ELR (cell line): ENCODE measurements at places on chromosomes 2 and 18.

DNA sequence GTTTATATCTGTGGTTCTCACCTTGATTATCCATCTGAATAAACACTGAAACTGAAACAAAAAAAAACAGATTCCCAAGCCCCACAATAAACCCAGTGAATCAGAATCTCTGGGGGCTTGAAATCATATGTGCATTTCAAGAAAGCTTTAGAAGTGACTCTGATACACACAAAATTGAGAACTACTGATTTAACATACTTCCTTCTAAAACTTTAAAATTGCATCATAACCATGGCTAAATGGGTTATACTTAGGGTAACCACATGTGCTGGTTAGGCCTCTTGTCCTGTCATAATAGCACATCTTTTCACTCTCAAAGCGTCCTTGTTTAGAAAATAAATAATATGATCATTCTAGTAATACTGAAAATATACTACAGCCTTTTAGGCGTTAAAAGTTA is 100.9 kb downstream of the ATAD2B start:
- no peak for DNase-seq

- no peak for DNase-seq
Observed at GRCh38 chr2:238774071-238774470, 73.8 kb upstream of the TWIST2 start.

- no peak for DNase-seq
Observed at GRCh38 chr18:68445136-68445535, 269.8 kb downstream of the TMX3 start.

DNA sequence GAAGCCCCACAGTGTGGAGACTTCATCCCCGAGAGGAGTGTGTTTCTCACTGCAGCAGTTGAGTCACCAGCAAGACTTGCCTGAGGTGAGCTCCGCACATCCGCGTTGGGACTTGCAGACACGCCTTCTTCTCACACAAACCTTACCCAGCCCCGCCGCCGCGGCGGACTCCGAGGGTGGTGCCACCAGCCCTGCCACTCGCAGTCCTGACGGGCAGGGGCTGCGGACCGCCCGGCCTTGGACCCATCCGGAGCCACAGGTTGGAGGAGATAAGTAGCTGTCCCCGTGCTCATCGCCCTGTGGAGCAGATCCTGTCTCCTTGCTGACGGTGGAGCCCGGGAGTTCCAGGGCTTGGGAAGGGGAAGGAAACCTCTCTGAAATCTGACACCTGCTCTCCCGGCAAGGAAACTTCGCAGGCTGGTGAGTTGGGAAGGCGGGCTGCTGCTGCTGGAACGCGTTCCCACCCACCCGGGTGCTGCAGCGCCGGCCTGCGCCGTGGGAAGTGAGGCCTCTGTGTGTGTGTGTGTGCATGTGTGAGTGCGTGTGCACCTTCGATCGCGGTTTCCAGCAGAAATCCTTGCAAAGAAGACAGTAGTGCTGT is at the start of gene RAB27B:
Gene RAB27B (plus strand): TSS at position 197 of the 601 bp plus-strand sequence. CDS start 49,109 bp downstream, outside the sequence.
- DNase-seq: peak; percentile 92

GRCh38 chr2:56100791-56101312 is 82.9 kb upstream of the CCDC85A start:
- DNase-seq: no peak

DNA sequence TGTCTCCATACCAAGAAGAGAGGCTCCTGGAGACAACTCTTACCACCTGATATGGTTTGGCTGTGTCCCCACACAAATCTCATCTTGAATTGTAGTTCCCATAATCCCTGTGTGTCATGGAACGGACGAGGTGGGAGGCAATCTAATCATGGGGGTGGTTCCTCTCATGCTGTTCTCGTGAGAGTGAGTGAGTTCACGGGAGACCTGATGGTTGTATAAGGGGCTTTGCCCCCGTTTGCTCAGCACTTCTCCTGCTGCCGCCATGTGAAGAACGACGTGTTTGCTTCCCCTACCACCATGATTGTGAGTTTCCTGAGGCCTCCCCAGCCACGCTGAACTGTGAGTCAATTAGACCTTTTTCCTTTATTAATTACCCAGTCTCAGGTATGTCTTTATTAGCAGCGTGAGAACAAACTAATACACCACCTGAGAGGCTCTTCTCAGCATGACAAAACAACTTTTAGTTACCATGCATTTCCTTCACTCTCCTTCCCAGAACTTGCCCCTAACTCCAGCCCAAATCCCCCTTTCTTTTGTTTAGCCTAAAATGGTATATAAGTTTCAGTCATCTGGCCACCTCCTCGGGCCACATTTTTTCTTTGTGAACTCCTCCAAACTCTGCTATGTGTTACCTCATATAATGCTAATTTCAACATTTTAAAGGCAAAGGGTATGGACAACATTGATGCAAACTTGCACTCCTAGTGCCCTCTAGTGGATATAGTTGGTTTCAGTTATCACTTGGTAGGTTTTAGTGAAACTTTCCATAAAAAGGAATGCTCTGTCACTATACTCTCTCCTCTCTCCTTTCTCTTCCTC is 58.6 kb upstream of the SLC25A52 start:
- DNase-seq: peak; percentile 64

- no peak for DNase-seq
Observed at GRCh38 chr2:24152413-24153197, 22.2 kb upstream of the FAM228A start.

DNA sequence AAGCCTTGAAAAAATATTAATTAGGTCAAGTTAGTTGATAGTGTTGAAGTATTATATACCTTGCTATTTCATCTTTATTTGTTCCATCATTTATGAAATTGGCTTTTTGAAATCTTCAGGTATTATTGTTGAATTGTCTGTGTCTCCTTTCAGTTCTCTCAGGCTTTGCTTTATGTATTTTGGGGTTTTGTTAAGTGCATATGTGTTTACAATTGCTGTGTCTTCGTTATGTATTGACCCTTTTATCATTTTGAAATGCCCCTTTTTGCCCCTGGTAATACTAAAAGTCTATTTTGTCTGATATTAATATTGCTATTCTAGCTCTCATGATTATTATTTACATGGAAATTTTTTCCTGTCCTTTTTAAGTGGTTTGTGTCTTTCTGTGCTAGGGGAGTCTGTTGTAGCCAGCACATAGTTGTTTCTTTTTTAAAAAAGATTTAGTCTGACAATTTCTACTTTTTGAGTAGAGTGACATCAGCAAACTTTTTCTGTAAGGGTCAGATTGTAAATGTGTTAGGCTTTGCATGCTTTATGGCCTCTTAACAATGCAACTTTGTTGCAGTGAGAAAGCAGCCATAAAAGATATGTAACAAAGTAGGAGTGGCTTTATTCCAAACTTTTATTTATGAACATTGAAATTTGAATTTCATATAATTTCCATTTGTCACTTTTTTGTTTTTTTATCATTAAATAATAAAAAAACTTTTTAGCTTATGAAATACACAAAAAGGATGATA is 19.9 kb downstream of the SOCS6 start:
- no peak for DNase-seq

GRCh38 chr2:210557721-210558120 is 1.3 kb downstream of the CPS1 start:
- no peak for DNase-seq

DNA sequence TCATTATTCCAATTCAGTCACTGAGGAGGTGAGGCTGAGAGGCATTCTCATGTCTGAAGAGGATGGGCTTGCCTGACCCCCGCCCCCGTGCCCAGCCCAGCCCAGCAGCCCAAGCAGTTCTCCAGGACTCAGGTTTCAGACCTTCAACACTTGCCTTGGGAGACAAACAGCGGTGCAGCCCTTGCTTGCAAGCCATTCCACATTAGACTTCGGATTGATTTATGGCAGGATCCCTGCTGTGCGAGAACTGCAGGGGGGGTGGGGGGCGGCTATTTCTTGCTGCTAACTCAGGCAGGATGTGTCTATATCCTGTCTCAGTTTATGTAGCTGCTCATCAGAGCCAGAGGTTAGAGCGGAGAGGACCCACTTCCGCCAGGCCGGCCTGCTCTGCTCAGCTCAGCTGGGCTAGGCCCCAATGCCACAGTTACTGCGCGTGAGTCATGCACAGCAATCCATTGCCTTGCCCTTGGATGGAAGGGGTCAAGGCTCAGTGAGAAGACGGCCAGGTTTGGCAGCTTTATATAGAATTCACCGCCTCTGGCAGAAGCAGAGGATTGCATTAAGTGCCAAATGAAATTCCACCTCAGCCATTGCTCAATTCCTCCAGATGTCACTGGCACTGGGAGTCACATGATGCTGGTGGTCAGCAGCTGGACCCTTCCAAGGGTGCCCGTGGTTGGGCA is 1.8 kb downstream of the GYPC start:
- DNase-seq: peak; percentile 98

DNA sequence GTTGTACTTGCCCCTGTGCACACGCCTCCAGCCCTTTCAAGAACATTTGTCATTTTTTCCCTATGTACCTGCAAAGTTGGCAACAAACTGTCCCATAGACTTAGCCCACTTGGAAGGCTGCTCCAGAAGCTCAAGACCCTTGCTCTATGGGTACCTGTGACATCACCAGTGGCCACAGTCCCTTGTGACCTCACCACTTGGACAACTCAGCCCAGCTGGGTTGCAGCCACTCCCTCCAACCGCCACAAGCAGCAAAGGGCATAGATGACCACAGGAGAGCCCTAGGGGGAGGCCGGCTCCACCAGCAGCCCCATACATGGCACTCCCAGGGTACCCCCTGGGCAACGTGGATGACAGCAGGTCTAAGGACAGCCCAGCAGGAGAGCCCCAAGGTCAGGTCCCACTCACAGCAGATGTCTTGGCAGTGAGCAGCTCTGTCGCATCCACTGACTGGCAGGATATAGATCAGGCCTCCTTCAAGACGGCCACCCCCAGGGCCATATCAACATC is at the start of gene TEX44:
Gene TEX44 (plus strand): TSS at position 229 of the 510 bp plus-strand sequence. CDS start 88 bp downstream, at position 317.
- no peak for DNase-seq

DNA sequence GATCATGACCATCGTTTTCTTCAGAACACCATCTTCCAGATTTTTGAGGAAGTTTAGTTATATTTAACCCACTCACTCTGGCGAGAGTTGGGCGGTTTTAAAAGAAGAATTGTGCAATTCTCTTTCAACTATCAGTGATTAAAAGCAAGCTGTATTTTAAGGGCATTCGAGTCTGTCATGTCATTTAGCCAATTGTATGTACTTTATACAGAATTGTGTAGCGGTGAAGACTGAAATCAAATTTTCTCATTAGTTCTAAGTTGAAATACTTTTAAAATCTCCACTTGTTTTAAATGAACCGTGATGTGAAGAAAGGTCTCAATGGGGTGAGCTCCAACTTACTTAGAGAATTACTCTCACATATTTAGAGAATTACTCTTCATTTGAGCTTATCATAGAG is 214.6 kb upstream of the DTNA start:
- DNase-seq: no peak

DNA sequence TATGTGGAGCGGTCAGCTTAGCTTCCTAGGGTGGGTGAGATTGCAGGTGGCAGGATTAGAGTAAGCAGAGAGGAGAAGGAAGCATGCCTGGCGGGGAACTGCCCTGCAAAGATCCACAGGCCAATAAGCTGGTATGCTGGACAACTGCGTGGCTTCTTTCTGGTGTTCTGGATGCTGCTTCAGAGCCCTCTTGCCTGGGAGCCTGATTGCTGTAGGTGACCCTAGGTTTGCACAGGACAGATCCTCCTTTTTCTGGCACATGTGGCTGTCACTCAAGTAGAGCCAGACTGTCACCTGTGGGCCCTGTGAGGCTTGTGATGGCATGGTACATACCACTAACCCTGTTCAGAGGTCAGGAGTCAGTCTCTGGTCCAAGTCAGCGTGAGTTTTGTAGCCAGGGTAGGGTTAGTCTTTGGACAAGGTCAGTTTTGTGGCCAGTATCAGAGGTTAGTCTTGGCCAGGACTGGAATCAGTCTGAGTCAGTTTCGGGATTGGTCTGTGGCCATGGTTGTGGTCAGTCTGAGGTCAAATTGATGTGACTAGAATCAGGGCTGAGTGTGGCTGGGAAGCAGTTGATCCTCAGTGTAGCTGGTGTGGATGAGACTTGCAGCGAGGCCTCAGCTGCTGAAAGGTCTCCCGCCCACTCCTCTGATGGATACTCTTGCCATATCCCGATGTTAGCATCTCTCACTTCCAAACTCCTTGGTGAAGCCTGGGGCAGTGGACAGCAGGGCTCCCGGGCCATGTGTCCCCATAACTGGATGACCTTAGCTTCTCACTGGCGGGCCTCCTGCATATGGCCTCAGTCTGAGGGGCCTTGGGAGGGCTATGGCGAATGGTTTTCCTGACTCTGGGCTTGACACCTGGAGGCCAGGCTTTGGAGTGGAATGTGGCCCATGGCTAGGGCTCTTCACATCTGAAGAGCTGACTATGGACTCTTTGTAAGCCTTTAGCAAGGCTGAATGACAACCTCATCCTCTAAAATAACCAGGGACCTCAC is 260.5 kb downstream of the DYSF start:
- DNase-seq: peak; percentile 60

DNA sequence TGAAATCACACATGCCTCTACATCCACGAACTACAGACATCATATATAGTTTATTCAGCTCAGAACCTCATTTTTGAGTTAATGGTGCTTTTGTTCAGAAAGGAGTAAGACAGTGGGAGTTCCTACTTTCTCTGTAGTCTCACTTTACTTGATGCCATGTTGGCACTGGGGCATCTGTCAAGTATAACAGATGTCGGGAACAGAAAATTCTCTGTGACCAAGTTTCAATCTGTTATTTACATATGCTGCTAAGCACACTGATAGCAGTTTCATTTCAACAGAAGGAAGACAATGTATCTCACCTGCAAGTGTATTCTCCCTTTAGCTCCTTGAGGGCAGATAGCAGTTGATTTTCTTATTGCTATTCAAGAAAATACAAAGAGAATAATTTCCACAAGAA is 774.1 kb downstream of the METTL4 start:
- no peak for DNase-seq

- DNase-seq: no peak
Observed at GRCh38 chr2:239966853-239967552, 58.1 kb downstream of the NDUFA10 start.

- no peak for DNase-seq
Observed at GRCh38 chr2:65916177-65916576, 483.8 kb upstream of the SPRED2 start.

GRCh38 chr2:231707625-231707926 is 749 bp upstream of the PTMA start:
- peak; percentile 45 for DNase-seq

DNA sequence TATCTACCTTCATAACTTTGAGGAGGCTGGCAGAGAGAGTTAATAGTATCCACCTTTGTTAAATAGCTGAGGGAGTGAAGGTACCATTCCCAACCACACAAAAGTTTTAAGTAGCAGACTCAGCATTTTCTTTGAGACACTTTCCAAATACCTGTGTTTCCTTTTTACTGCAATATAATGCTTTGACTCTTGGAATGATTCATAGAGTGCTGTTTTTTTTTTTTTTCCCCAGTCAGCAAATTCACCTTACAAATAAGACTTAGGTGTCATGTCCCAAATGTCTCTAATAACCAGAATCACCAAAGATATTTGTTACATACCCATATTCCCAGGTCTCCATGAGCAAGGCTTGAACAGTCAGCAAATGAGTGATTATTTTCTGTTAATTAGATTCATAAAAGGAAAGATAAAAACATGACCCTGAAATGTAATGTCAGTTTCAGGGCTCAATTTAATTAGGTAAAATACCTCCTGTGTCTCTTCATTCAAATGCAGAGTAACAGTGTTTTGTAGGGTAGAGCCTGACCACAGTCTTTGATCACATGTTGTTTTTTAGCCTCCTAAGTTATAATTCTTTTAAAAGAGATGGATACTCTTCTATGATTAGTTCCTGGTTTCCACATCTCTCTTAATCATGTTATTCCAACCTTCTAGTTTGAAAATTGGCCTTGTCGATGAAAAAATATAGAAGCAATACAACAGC is 39.9 kb downstream of the SLC5A7 start:
- DNase-seq: no peak
